ENCODE measurements at places on chromosomes 3 and 15.

DNA sequence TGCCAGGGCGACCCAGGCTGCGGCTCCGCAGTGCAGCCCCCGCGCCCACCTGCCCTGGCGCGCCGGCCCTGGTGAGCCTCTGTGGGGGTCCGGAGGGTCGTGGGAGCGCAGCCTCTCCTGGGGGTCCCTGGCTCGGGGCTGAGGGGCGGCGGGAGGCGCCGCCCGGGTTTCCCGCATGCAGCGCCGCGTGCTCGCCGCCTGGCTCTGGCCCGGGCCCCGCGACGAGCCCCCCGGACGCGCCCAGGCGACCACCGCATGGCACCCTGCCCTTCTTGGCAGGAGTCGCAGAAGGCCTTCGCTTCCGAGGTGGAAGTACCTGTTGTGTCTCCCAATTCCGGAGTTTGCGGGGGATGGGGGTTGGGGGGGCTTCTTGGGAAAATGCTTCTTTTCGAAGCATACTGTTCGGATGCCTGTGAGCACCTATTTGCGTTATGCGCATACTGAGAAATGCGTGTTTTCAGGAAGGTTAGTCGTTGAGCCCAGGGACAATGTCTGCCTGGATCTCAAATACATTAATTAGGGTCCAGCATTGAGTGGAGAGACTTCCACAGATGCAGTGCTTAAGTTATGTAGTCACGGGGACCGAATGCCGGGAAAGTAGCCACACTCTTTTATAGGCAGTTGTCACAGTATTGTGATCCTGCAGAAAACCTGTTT is 1.3 kb downstream of the GABRA5 start:
- DNase-seq, result no peak

DNA sequence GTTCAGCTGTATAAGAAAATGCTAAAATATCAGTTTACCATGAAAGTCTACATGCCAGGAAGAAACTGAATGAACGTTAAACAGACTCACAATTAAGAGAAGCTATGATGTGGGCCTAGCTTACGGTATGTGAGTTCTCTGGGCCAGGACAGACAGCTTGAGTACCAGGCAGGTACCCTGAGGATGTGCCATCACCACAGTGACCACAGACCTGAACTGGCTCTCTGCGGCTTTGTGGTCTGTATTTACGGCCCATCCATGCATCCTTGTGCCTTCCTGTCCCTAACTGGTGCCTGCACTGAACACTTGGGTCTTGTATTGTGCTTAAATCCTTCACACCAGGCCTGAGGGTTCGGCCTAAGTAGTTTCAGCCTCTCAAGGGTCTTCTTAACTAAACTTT is 467.5 kb upstream of the PPP2R3A start:
- no peak for DNase-seq

GRCh38 chr3:135565546-135565945 is 400.0 kb upstream of the PPP2R3A start:
- no peak for DNase-seq

GRCh38 chr3:153431076-153431475 is 269.1 kb downstream of the RAP2B start:
- peak; percentile 8 for DNase-seq

DNA sequence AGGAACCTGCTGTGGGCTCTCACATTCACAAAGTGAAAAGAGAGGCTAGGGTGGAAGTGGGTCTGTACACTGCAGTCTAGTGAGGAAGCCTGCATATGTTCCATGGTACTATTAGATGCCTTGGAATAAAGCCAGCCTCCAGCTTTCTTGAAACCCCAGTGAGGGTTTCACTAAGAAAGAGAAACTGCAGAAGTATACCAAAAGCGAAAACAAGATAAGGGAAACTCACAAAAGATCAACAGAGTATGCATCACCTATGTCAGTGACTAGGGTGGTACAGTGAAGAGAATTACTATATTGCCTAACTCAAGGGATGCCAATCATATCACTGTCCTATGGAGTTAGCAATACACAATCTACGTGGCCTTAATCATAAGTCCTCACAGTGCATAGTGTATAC is 212.5 kb upstream of the GADL1 start:
- DNase-seq, result no peak

- DNase-seq, result no peak
These were observed 242.9 kb downstream of the SLC9A9 start for GRCh38 chr3:143605233-143605950.

DNA sequence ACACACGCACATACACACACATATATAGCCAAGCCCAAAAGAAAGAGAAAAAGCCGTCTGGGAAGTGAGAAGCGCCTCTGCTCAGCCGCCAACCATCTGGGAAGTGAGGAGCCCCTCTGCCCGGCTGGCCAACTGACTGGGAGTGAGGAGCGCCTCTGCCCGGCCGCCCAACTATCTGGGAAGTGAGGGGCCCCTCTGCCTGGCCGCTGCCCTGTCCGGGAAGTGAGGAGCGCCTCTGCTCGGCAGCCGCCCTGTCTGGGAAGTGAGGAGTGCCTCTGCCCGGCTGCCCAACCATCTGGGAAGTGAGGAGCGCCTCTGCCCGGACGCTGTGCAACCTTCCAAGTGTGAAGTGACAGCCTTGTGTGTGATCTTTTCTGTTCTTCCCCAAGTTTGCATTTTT is 49.2 kb downstream of the FHIT start:
- no peak for DNase-seq

GRCh38 chr15:86568378-86568777 is 488.7 kb downstream of the AGBL1 start:
- no peak for DNase-seq

DNA sequence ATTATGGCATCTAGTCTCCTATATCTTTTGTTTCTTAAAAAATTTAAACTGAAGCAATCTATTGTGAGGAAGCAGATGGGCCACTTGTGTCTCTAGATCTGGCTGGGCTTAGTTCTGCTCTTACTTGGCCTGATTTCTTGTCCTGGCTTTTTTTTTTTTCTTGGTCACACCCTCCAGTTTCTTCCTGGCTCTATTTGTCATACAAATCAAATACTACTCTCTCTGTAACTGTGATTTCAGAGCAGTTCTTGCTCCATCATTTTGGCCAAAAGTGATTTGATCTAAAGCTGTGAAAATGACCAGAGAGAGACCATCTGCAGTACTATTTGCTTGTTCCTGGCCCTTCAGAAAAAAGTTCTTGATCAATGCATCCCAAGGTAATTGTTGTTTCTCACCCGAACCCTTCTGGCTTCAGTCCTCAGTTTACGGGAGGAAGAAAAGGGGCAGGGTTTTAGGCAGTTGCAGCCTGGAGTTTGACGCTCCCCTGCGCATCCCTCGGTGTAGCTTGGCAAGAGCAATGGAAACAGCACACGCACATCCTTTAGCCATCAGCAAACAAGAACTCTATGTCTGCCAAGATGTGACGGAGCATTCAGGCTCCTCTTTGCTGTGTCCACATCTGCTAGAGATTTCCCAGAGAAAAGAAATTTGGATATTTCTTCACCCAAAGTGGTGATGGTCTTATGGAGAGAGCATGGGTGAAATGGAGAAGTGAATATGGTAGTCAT is 31.6 kb downstream of the CHST2 start:
- DNase-seq, result no peak

GRCh38 chr3:126309165-126309564 is 48.0 kb downstream of the KLF15 start:
- no peak for DNase-seq

GRCh38 chr3:89624494-89624893 is 517.1 kb downstream of the EPHA3 start:
- DNase-seq, result no peak

DNA sequence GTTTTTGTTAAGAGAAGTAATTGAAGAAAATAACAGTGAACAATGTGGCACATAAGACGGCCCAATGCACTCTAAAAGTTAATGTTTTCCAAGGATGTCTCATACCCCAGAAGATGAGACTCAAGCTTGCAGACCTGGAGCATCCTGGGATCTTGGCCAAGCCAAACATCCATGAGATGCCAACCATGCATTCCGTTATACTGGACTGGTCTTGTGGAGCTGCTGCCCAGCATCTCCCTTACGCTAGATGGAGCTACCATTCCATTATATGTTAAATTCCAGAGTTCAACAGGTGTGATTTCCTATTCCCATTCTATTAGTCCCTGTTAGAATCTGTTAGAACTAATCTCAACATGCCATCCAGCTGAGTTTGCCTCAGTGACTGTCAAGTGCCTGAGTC is 181.8 kb downstream of the PDCD6IP start:
- DNase-seq, result no peak

DNA sequence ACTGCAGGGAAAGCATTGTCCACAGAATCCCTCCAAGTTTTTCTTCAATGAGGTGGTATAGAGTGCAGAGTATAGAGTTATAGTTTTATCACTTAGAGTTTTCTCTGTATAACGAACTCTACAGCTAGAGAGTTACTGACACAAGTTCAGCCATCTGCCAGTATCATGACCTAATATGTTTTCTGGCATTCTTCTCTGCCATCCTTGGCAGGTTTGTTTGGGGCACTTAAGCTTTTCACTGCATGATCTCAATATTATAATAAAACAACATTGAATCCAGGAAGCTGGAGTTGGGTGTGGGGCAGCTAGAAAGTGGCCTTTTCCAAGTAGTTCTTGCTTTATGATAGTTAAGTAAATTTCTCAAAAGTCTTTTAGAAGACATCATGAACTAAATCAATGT is 743.5 kb upstream of the ARPP21 start:
- DNase-seq, result no peak

DNA sequence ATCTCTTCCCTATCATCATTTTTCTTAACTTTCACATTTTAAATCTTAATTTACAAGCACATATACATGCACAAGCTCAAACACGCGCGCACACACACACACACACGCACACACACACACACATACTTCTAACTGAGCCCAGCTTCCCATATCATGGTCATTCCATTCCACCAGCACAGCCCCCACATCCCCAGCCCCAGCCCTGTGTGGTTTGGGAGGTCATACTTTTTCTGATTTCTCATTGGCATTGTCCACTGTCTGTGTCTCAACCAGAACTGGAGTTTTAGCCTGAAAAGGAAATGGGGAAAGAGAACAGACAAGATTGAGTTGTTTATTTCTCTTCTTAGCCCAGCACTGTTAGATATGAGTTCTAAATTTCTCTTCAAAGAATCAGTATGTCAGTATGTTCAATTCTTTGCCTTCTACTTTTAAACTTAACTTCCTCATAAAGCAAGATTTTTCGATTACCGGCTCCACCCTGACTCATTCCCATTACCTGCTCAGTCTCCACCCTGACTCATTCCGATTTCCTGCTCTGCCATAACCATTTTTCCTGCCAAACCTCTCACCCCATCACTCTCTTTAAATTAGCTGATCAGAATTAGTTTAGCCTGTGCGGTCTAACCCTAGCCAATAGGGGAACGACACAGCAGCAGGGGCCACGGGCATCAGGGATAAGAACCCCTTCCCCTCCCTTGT is 6.4 kb downstream of the IQCF1 start:
- DNase-seq, result no peak

- no peak for DNase-seq
These were observed 100.6 kb upstream of the PRR23E start for GRCh38 chr3:127092368-127092767.

- no peak for DNase-seq
These were observed 195.9 kb downstream of the TP63 start for GRCh38 chr3:189827108-189827507.

DNA sequence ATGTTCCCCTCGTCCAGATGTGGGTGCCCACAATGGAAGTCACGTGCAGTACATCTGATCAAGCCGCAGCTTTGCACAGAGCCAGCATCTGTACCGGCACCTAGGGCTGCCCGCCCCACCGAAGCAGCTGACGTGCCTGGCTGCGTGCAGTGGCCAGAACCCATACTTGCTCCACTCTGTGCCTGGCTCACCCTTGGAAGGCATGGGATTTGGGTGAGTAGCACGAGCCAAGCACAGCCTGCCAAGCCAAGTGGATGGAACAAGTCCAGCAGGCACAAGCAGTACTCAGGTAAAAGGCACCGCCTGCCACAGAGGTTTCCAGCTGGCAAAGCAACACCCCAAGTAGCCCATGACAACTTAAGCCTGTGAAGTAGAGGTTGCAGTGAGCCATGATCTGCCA is 261.3 kb downstream of the TBC1D5 start:
- no peak for DNase-seq

DNA sequence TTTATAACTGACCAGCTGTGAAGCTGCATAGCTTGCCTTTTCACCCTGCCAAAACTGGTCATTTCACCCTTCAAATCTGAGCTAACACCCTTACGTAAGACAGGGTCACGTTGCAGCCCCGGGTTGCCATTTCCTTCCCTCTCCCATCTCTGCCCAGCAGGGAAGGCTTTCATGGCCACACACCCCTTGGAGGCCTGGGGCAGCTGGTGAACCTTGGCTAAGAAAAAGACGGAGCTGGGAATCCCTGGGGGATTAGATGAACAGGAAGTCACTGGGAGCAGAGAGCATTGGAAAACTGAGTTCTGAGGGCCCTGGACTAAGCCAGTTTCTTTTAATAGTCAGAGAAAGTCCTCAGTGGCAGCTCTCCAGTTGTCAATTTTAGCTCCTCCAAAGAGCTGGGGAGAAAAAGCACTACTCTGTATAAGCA is 67.8 kb downstream of the TTC23 start:
- no peak for DNase-seq

DNA sequence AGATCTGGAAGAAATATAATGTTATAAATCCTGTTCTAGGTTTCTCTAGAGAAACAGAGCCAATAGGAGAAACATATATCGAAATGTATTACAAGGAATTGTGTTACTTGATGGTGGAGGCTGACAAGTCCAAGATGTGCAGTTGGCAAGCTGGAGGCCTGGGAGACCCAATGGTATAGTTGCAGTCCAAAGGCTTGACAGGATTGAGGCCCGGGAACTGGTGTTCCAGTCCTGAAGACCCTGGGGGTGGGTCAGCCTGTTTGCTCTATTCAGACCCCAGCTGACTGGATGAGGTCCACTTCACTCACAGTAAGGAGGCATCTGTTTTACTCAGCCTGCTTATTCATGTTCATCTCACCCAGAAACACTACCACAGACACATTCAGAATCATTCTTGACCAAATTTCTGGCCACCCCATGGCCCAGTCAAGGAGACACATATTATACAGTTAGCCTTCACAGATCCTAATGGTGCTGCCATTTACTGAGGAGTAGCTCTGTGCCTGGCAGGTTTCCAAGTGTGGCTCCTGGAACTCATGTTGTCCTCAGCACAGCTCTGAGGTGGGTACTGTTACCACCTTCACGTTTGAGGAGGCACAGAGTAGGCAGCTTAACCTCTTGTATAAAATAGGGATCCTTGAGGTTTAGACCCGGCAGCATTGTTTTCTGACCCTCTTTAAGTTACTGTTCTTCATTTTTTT is 3.7 kb downstream of the TRAK1 start:
- DNase-seq, result no peak

- no peak for DNase-seq
These were observed 28.7 kb downstream of the TIPIN start for GRCh38 chr15:66327736-66328135.

- no peak for DNase-seq
These were observed 75.5 kb downstream of the DAPK2 start for GRCh38 chr15:63970621-63971426.

Measured in pons (tissue), 1 donor.